ENCODE measurements at places on chromosomes 11 and 22.

DNA sequence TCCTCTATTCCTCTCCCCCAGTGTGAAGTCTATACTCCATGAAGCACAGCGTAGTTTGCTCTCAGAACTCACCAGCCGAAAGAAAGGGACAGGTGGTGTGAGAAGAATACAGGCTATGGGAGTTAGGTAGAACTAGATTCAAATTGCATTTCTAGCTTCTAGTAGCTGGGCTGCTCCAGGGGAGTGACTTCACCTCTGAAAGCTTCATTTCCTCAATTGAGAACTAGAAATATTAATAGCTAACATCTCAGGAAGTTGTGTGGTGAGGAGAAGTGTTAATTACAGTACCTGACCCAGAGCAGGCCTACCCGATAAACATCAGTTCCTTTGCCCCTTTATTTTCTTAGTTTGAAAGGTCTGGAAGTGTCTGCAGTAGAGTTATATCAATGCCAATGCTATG is 484.7 kb upstream of the TENM4 start:
- no peak for DNase-seq

DNA sequence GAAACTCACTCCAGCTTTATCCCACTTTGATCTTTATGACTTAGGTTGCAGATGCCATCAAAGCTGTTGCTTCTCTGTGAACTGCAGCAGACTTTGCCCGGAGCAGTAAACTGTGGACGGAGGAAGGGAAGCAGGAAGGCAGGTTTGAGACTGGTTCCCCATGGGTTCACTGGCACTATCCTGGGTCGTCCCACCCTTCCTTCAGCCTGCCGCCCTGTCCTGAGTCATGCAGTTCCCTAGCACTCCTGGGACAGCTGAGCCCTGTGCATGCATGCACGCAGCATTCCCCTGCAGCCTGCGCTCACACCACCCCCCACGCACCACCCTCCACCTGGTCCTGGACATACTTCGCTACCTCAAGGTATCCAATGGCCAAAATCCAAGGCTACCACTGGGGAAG is 23.5 kb upstream of the P2RY2 start:
- no peak for DNase-seq

DNA sequence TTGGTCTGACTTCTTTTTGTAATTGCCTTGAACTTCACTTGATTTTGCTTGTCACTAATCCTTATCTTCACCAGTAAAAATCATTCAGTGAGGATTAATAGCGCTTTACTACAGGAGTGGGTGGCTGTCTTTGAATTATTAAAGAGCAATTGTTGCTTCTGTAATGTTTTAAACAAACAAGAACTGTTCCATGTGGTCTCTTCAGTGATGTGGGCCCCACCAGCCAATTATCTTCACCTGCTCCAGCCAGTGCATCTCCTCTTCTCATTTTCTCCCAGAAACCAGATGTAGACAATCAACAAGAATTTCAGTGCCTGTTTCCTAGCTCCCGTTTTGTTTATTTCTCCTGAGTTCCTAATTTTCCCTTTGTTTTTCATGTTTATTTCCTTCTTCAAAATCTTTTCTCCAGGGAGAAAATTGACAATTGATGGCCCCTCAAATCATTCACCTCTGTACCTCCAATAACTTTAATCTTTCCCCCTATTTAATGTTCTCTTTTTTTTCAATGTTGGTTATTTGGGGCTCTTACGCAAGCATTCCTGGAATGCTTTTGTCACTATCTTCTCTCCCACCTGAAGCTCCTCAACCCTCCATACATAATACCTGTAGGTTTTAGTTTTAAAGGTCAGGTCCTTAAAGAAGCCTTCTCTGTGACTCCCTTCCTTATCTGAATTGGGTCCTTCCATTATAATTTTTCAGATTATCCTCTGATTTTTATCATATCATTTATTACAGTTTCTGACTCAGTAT is 115.1 kb downstream of the ARFGAP2 start:
- DNase-seq, result no peak

- no peak for DNase-seq
Observed at GRCh38 chr22:36331912-36332622, 55.7 kb downstream of the MYH9 start.

- no peak for DNase-seq
Observed at GRCh38 chr22:38412435-38413084, 42.4 kb downstream of the KCNJ4 start.

DNA sequence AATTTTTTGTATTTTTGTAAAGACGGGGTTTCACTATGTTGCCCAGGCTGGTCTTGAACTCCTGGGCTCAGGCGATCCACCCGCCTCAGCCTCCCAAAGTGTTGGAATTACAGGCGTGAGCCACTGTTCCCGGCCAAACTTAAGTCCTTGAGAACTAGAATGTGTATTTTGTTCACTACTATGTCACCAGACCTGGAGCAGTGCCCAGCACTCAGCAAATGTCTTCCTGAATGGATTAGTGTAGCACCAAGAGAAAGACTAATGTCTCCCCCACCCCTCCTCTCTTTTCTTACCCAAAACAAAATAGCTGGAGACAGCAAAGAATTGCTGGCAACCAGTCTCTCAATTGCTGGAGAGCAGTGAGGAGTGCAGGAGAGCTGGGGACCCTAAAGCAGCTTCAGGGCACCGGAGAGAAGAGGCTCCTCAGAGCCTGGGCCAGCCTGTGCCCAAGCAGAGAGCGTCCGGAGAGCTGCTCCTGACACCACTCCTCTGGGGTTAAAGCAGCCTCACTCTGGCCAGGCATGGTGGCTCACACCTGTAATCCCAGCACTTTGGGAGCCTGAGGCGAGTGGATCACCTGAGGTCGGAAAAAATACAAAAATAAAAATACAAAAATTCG is 14.9 kb downstream of the SLC25A18 start:
- peak; percentile 21 for DNase-seq

- DNase-seq, result no peak
Observed at GRCh38 chr11:111378861-111379601, at the start of gene POU2AF1. TSS of gene POU2AF1 (minus strand) at chr11:111379275. CDS start at chr11:111379177, 98 bp downstream.

DNA sequence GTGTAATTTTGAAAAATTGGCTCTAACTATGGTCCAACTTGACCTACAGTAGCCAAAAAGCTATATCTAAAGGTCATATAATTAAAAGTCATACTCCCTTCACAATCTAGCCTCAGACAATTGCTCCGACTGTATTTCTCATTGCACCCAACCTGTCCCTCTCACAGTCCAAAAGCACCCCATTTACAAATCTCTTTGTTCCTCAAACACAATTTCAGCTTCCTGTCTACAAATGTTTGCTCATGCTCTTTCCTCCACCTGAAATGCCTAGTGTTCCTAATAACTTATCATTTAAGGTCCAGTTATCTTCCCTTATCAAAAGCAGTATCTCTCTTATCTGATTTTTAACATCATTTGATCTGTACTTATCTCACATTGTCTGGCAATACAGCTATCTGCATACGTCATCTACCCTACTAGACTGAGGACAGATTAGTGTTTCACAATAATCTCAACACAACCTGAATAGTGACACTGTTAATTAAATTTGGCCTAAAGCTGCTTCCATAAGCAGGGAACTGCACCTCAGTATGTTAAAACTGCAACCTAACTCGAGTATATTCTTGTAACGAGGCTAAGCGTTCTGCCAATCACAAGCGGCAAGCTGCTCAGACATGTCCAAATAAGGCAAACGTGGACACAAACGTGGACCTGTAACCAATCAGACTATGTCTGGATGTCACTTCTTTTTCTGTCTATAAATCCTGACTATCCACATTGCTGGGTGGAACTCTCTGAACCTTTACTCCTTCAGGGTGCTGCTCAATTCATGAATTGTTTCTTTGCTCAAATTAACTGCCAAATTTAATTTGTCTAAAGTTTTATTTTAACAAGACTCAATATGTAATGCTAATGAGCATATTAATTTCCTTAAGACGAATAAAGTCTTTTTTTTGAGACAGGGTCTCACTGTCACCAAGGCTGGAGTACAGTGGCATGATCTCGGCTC is 15.9 kb downstream of the PICALM start:
- no peak for DNase-seq

- no peak for DNase-seq
Observed at GRCh38 chr22:43319661-43320486, 23.3 kb downstream of the SCUBE1 start.

DNA sequence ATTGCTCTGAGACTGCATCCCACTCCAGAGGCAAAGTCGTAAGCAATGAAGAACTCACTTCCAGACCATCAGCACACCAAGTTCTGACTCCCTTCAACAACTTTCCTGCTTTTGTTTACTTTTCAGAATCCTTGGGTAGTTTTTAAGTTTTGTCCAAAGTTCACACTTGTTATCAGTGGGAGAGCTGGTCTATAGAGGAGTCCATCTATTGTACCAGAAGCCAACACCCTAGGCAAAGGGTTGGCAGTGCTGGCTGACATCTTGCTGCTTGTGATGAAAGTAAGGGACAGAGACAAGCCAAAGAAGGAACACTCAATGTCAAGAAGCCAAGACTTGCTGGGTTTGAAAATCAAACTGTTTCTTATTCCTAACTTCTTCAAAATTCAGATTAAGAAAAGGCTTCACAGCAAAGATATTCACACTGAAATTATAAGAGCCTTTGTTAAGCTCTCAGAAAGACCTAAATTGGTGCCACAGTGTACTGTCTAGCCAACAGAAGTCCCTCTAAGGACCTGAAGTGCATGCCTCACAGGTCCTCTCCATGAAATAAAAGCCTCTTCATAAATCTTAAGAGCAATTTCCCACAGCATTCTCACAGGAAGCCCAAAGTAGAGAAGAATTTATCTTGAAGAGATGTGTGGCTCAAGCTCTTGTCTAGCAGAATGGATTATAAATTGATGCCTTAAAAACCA is 21.5 kb upstream of the LINC01488 start:
- DNase-seq, result peak; percentile 57

- DNase-seq, result no peak
Observed at GRCh38 chr11:3623121-3623520, 18.7 kb downstream of the ART5 start.

- DNase-seq, result no peak
Observed at GRCh38 chr11:17153757-17154156, 54.0 kb downstream of the PIK3C2A start.

GRCh38 chr11:107563702-107564101 is 1.8 kb downstream of the ALKBH8 start:
- DNase-seq, result peak; percentile 29

All from HepG2 (cell line).